Activated CD4-positive, alpha-beta T cell treated with anti-CD3 and anti-CD28 coated beads for 4 hours (primary cell): ENCODE measurements at places on chromosomes 5 and 9.

DNA sequence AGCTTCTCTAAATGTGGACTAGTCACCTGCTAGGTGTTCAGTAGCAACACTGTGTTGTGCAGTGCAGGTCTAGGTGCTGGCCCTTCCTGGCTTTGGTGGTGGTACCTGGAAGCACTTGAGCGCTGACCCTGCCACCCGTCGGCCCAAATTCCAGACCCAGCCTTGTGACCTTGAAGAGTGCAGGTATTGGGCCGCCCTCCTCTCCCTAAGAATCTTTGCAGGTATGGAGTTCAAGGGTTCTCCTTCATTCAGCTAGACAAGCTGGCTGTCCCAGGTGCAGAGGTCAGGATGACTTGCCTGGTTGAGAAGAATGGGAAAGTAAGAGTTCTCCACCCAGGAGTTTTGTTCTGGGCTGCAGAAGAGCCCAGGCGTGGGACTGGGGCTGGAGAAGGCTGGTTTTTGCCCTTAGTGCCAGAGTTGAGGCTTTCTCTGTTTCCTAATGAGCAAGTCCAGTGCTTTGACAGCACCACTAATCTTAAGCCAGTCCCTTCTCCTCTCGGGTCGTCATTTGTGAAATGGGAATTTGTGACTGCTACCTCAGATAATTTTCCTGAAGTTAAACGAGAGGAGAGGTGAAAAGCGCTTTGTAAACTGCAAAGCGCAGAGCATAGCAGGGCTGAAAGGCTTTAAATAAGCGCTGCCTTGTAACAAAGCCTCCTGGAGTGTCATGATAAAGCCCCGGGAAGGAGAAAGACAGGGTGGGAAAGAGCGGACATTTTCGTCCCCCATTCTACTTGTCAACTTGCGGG, 4.0 kb downstream of the FOXE1 start:
- no peak for DNase-seq

GRCh38 chr5:134204575-134204974, 21.3 kb downstream of the PPP2CA start:
- no peak for DNase-seq

DNA sequence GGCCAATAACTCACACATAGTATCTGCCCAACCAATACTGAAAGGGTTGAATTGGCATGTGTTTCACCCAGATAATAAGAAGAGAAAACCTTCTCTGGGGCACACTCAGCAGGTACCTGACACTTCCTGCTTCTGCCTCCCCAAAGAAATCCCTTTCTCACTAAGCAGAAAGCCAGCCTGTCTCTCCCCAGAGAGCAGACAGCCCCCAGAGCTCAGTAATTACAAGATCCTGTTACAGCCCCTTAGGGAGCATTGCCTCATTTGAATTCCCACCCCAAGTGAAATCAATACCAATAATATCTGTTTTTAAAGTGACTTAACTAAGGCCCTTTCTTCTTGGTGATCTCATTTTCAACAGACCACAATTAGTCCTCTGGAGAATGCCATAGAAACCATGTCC, 38.5 kb upstream of the FOXI1 start:
- no peak for DNase-seq

- no peak for DNase-seq
Observed at GRCh38 chr5:170216257-170216864, 16.4 kb upstream of the C5orf58 start.

GRCh38 chr9:96148634-96149532, 153.1 kb downstream of the HSD17B3 start:
- DNase-seq: no peak

DNA sequence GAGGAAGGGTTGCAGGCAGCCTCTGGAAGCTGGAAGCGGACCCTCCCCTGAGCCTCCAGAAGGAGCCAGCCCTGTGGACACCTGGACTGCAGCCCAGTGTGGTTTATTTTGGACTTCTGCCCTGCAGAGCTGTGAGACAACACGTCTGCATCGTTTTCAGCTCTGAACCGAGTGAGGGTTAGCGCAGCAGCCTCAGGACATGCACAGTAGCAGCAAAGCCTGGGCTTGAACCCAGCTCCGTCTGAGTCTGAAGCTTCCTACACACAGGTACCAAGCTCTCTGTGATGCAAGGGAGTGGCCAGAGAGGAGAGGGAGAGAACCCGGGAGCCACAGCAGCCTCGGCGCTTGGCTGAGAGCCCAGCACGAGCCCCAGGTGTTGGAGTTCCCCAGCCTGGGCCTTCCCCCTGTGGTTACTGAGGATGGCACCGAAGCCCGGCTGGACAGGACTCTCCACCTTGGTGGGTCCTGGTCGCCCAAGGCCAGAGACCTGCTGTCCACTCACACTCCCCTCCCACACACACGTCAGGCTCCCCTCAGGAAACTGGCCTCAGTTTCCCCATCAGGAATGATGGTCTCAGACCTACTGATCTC, 128.2 kb downstream of the OLFM1 start:
- DNase-seq: no peak
